COR-L47 (cell line): ENCODE measurements at places on chromosomes 4 and X.
A peak's percentile ranks its signal among the peaks of the same experiment; 100 is the strongest.

DNA sequence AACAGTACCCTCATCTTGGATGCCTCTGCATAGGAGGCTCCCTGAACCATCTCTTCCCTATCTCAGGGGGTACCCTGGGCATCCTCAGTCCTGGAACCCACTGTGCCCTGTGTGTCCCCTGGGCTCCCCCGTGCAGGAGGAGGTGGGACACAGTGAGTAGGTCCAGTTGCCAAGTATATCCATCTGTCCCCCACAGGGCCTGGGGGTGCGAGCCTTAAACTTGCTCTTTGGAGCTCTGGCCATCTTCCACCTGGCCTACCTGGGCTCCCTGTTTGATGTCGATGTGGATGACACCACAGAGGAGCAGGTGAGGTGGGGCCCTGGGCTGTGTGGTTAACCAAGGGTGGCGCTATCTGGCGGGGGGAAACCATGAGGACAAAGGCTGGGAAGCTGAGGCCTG is 4.6 kb upstream of the EBP start:
- no peak for DNase-seq

DNA sequence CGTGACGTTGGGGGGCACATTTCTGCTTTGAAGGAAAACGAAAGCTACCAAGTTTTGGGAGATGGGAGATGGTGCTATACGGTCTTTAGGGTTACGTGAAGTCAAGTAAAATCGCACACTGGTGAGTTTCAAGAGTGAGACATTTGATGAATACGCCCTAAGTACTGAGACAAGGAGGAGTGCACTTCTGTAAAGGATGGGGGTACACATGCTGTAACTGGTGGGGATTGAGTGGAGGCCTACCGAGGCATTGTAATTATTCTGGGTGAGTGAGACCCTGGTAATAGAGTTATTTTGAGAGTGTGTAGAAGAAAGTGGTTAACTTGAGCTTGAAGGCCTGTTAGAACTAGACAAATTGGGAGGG is 536 bp downstream of the SH3BGRL start:
- no peak for DNase-seq

DNA sequence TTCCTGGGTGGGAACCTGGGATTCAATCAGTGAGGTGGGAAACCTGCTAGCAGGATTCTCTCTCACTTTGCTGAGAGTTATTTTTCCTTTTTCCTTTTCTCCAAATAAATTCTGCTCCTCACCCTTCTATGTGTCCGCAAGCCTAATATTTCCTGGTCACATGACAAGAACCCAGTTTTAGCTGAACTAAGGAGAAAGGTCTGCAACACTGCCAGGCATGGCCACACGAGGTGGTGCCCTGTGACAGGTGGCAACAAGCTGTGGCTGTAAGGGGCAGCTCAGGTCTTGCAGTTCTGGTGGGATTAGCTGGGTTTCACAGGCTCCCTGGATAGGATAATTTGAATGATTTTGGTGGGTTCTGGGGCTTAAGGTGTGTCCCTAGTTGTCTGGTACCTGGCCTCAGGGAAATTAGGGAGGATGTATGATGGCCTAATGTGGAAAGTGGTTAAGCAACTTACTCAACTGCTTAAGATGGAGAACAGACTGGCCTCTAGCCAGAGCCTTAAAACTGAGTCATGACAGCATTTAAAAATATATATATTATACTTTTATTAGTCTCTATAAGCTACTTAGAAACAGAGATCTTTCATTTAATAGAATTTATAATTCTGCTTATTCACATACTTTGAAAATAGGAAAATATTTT is 215.0 kb downstream of the IL15 start:
- no peak for DNase-seq

DNA sequence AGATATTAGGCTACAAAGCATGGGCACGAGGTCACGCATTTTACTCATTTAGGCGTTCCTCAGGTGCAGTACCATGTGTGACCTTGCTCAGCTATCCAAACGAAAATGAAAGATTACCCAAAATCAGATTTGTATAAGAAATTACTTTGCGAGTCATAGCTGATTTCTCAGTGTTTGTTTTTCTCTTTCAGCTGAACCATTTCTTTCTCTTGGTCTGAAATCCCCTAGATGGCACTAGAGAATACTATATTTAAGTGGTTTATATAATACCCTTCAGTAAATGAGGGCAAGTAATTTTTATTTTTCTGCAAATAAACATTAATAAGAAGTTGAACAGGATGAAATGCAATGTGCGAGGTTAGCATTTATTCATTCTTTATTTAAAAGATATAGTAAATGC is 496.6 kb downstream of the STIM2 start:
- peak; percentile 29 for DNase-seq

DNA sequence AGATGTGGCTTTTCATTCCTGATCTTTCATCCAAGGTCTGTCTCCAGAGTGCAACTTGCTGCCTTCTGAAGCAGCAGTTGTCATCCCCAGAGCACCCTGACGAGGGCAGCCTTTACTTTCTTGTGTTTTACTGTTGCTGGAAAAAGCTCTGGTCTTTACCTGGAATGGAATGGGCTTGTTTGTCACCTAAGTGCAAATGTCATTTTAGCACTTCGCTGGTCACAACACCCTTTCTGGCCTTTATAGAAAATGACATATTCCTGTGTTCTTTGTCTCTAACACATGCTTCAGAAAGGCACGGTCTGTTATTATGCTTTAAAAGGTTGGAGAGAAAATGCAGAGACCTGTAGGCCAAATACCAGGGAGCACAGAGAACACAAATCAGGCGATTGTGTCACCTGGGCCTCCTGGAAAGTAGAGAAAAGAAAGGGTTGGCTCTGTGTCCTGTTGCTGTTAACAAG is 332.7 kb upstream of the IGFBP7 start:
- DNase-seq, result peak; percentile 65

- DNase-seq, result no peak
These were observed 15.3 kb downstream of the USP46 start for GRCh38 chr4:52643785-52644244.

GRCh38 chr4:75733369-75733768 is 9.0 kb downstream of the USO1 start:
- DNase-seq, result no peak

GRCh38 chr4:153955327-153955726 is 166.4 kb upstream of the SFRP2 start:
- no peak for DNase-seq

- DNase-seq, result no peak
These were observed 125.8 kb downstream of the KIT start for GRCh38 chr4:54783402-54784110.

DNA sequence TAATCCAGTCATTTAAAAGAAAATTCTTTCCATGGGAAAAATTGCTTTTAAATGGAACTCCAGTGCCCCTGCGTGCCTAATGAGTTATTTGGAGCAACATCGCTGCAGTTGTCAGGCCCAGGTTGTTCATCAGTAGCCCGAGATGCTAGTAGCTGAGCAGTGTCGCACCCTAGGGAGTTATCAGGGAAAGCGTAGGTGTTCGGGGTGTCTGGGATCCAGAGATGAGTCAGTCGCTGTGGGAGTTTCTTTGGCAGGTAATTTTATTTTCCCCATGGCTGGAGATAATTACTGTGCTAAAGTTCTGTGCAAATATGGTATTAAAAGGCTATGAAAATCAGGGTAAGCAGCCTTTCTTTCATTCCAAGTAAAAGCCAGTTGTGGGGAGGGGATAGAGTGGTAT is 49.4 kb downstream of the ANXA3 start:
- DNase-seq, result peak; percentile 84

- no peak for DNase-seq
These were observed 68.4 kb downstream of the PDLIM5 start for GRCh38 chr4:94519925-94520789.

GRCh38 chr4:123229286-123229685 is 167.3 kb upstream of the SPRY1 start:
- no peak for DNase-seq

DNA sequence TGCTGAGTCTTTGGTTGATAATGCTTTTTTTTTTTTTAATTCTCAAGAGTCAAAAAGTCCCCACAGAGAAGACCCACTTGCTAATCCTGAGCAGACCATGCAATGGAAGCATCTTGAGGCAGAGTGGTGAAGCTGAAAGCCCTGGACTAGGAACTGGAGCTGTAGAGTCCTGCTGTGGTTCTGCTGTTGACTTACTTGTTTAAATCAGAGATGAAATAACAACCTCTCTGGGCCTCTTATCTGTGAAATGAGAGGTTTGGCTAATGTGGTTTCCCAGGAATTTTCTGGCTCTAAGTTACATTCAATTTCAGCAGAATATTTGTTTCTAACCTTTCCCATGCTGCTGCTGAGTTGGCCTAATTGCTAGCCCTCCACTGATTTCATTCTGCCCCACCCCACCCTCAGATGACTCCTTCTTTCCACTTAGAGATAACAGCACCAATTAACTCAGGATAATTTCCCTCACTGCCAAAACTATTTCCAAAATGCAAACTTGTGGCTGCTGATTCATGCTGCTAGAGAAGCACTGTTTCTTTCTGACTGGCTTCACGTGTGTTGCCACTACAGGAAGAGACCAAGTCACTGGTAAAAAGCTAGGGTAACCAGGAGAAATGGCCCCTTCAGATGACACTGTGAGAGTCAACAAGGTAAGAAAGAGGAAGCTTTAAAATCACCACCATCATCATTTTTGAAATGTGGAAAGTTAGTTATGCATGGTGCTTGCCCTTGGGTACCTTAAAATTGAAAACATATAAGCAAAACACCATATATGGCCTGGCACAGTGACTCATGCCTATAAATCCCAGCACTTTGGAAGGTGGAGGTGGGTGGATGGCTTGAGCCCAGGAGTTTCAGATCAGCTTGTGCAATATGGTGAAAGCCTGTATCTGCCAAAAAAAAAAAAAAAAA is 326.4 kb downstream of the DCHS2 start:
- DNase-seq, result no peak

DNA sequence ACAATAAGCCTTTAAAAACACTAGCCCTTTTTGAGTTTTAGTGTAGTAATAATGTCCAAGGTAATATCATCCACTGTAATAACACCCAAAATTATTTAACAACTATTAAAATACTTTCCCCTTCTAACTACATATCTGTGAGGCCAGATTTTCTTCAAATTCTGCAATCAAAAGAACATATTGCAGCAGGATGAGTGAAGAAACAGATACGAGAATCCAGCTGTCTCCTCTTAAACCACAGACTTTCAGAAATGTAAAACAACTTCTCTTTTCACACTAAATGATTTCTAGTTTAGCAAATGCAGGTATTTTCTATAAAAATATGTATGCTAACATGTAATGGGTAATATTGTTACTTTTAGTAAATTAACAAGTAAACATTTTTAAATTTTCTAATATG is 148.9 kb downstream of the PRDM5 start:
- no peak for DNase-seq

DNA sequence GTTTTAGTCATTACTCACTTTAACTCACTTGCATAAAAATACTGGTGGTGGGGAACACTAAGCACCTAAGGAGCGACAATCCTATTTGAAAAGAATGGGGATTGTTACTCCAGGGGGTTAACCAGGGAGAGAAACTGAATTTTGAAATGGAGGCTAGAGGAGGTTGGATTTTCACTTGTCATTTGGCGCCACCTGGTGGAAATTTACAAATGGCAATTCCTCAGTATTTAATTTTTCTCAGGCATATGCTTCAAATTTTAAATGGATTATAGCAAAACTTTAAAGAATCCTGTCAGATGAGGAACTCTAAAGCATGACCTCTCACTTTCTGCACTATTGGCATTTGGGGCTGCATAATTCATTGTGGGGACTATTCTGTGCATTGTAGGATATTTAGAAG is 2.7 kb upstream of the GEMIN8 start:
- peak; percentile 27 for DNase-seq

- DNase-seq, result no peak
These were observed 37.2 kb downstream of the EDNRA start for GRCh38 chr4:147518086-147518485.

- DNase-seq, result no peak
These were observed 83.7 kb upstream of the DHRSX start for GRCh38 chrX:2584251-2585157.

- no peak for DNase-seq
These were observed 152.3 kb downstream of the PPARGC1A start for GRCh38 chr4:23737571-23737970.

- DNase-seq, result no peak
These were observed 26.2 kb downstream of the ZNF330 start for GRCh38 chr4:141246683-141247429.
